Islet precursor cell (in vitro differentiated cells): ENCODE measurements at places on chromosomes 6 and 20.

GRCh38 chr6:3293271-3294155, 34.8 kb downstream of the PSMG4 start:
- no peak for DNase-seq

DNA sequence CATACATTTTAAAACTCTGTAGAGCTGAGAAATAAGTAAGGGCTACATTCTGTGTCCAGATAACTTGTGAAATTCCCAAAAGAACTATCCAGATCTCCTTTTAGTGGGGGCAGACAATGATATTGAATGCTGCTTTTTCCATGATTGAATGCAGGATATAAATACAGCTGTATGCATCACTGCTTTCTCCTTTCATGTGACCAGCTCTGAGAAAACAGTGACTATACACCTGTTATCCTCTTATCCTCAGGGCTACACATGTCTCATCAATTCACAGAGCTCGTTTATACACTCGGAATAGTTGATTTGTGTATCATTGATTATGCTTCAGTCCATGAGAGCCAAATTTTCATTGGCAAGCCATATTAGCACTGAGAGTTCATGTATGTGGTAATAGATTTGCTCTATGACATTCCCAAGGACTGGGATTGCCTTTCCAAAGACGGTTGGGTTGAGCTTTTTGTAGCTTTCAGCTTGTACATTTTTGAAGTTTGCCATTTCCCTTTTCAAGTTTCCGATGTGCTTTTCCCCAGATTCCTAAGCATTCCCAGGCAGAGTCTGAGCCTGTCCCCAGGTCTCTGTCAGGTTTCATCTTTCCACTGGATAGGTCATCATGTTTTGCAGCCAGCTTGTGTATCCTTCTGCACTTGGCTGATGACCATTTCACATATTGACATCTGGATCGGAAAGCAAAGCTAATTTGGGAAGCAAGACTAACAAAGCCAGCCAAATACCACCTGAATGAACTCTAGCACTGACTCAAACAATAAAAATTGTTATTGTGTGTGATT, 97.7 kb downstream of the RFX6 start:
- DNase-seq, result no peak

GRCh38 chr6:75620381-75621304, 19.0 kb downstream of the SENP6 start:
- DNase-seq, result no peak

- no peak for DNase-seq
These were observed 167.4 kb downstream of the SASH1 start for GRCh38 chr6:148509800-148510581.

GRCh38 chr6:82906951-82907350, 158.7 kb downstream of the UBE3D start:
- DNase-seq, result peak; percentile 70

GRCh38 chr6:87824958-87825491, 123.0 kb upstream of the AKIRIN2 start:
- no peak for DNase-seq

DNA sequence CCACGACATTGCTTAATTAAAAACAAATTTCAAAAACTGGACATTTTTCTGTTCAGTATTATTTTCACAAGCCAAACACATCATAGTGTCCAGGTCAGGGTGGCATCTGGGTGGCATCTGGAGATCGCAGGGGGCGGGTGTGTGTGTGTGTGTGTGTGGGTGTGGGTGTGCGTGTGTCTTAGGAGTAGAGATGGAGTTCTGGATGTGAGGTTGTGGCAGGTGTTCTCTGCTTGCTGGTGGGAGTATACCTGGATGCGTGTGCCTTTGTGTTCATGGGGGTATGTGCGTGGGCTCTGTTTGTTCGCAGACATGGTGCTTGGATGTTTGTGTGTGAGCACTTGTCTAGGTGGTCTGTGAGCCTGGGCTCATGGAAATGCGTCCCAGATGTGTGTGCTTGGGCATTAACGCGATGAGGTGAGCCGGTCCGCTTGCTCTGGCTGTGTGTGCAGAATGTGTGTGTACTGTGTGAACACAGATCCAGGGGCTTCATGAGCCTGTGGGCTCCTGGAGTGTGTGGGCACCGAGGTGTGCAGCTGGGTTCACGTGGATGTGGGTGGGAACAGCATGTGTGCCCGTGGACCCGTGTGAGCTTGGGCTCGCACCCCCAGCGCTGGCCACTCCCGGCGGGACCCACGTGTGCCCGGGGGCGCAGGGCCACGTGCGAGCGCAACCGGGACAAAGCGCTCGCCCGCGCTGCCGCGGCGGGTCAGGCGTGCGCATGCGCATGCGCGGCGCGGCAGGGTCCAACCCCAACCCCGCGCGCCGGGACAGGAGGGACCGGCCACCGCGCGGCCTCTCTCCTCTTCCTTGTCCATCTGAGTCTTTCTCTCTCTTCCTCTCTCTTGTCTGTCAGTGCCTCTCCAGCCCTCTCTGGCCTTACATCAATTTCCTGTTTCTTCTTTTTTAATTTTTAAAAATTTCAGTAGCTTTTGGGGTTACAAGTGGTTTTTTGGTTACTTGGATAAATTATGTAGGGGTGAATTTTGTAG, 60.4 kb downstream of the SRC start:
- no peak for DNase-seq

DNA sequence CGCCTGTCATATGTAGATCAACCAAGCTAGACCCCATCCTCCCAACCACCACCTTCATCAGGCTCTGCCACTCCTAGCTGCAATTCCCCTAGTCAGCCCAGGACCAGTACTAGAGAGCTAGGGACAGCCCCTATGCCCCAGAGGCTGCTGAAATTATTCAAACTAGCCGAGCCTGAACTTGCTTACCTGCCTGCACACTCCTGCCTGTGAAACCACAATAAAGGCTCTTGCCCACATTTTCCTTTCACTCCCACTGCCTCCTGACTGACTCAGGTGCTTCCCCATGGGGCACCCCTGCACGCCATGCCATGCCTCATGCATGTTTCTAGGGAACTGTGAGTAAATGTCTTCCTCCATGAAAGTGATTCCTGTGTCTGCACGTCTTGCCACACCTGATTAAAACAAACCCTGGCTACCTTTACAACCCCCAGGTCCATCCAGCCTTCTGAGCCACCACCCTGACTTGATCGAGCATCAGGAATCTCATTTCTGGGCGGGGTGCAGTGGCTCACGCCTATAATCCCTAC, 66.5 kb upstream of the IER3 start:
- peak; percentile 79 for DNase-seq

DNA sequence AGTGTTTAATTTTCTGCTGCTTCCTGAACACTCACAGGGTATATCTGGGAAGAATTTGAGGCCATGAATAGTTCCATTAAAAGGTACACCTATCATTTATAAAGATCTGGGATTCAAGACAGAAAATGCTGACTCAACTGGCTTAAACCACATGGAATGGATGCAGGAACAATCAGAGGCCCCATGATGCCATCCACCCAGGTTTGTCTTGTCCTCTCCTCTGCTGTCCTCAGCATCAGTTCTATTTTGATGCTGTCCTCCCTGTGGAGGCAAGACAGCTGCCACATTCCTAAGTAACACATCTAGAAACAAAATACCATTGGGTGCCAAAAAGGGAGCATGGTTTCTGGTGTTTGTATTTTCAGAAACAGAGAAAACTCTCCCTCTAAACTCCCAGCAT, 143.4 kb downstream of the ELOVL4 start:
- no peak for DNase-seq

- no peak for DNase-seq
These were observed 128.7 kb downstream of the TBC1D32 start for GRCh38 chr6:121205569-121205968.

DNA sequence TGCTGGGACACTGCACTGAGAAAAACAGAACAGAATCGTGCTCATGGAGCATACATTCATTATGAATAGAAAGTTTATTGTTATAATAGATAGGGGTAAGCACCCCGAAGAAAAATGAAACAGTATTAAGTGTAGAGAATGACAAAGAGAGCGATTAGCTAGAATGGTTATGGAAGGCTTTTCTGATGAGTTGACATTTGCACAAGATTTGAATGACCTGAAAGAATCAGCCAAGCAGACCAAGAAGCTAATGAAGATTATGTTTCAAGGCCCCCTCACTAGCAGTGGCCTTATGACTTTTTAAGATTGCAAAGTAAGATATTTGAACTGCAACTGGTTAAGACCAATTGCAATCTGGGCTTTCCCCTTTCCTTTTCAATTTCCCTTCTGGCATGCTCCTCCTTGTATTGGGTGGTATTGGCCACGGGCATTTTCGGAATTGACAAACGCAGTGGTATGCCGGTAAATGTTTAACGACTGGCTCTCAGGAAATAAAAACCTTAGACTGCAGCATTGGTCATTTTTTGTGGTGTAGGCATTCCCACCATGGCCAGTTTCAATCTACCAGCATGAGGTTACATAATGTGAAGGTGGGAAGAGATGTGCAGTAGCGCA, 120.0 kb upstream of the CITED2 start:
- no peak for DNase-seq

GRCh38 chr6:124054034-124054433, 250.4 kb downstream of the NKAIN2 start:
- DNase-seq, result no peak

DNA sequence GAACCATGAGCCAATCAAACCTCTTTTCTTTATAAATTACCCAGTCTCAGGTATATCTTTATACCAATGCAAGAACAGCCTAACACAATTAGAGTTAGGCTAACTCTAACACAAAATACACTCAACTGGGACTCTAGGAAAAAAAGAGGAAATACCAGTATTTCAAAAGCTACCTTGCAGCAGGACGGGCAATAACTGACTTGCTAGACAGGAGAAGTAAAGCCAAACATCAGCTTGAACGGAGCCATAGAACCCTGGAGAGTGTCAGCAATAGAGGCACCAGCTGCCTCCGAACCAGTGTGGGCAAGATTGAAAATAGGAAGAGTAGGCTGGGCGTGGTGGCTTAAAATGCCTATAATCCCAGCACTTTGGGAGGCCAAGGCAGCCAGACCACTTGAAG, 162.0 kb upstream of the SOX4 start:
- DNase-seq, result no peak

- DNase-seq, result no peak
These were observed 168.2 kb upstream of the FOXQ1 start for GRCh38 chr6:1143655-1144054.

GRCh38 chr6:107489636-107490565, at the start of gene SOBP:
TSS of gene SOBP (plus strand) at chr6:107490117. CDS start at chr6:107490617, 500 bp downstream.
- DNase-seq, result peak; percentile 65

DNA sequence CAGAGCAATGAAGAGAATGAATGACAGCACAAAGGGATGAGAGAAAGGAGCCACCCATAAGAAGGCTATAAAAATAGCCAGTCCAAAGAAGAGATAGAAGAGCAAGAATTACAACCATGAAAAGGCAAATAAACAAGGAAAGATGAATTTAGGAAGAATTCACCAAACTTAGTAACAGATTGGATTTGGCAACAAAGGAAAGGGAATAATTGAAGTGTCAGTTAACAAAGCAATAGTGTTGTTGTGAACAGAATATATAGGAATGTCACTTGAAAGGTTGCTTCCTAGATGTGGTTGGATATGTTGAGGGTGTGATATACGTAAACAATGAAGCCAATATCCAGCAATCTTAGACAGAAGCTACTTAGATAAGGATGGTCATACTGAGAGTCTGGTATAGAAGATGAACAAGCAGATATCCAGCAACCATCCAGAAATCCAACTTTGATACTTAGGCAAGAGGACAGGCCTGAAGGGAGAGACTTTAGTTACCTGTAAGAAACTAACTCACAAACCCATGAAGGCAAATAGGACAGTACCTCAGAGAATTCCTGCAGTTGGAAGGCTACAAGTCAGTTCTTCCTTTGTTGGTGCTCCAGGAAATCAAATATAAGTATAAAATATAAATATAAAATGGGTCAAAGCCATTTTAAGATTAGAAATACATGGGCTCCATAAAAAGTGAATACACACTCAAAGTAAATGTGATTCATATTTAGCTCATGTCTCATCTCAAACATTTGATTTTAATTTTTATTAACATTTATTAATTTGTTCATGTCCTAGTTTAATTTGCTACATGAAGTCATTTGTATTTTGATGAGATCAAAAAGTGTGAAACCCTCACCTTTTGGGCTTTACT, 106.5 kb downstream of the HFE start:
- no peak for DNase-seq

DNA sequence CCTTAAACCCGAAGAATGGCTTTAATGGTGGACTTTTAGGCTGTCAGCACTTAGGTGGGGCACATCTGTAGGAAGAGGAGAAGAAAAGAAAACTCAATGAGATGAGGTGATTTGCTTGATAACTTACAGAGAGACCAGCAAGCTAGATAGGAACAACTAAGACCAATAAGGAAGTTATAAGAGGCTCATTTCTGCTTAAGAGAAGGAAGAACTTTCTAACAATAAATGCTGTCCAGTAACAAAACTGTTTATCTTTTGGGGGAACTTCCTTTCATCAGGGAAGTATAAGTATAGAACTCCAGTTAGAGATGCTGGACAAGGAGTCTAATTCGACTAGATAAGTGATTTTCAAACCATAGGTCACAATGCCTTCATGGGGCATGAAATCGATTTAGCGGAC, 107.2 kb upstream of the SIRPA start:
- DNase-seq, result no peak

DNA sequence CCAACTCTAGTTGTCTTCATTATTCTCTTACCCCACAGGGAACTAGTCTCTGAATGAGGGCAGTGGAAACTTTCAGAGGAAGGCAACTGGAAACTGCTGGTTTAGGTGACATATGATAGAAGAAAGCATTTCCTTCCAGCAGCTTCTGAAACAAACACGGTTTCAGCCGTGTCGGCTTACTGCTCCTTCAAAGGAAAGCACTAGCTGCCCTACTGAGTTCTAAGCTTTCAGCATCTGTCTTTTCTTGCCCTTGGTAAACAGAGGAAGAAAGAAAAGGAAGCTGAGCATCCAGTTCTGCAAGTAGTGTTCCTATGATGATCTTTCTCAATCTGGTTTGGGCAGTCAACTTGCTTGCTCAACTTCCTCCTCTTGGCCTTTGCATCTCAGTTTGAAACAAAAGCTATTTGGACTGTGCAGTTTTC, 117.5 kb upstream of the CEP85L start:
- DNase-seq, result peak; percentile 50

- no peak for DNase-seq
These were observed 77.7 kb downstream of the UBE3D start for GRCh38 chr6:82987951-82988350.

GRCh38 chr6:45631396-45631795, 253.7 kb upstream of the SUPT3H start:
- peak; percentile 4 for DNase-seq

DNA sequence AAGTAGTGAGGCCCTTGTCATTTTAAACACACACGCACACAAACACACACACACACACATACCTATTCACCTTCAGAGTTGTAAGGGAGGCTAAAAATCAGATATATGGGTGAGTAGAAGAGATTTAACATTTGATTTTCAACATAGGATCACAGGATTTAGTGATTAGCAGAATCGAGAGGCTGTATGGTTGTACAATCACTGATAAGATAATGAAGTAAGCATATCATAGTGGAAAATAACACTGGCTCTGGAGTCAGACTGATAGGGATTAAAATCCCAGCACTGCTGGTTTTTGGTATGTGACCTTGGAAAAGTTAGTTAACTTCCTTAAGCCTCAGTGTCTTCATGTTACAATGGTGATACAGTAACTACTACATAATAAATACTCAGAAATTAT, 40.8 kb downstream of the RNF217 start:
- no peak for DNase-seq

GRCh38 chr6:40689185-40689584, 102.0 kb upstream of the LRFN2 start:
- DNase-seq, result no peak
